ENCODE measurements at places on chromosomes 16 and 17. TPM values are rescaled to one million over a fixed set of nuclear protein-coding genes. Genes with fewer than 3 reads are reported as not detected.

The RPL13 gene
- 3,276 TPM for total RNA-seq

The CACNG3 gene
- not detected for total RNA-seq

The CCL5 gene
- 9.4 TPM for total RNA-seq

The OTOP3 gene
- 9.3 TPM for total RNA-seq

The NTN1 gene
- 17.3 TPM for total RNA-seq

The TBC1D3B gene
- total RNA-seq, result 3.4 TPM

The MAPT gene
- 0.35 TPM for total RNA-seq

The SLX1B gene
- 95.5 TPM for total RNA-seq

The HBA2 gene
- 9.1 TPM for total RNA-seq

The CD79B gene
- total RNA-seq, result 44.6 TPM

The BMERB1 gene
- 15.4 TPM for total RNA-seq

The MYO15A gene
- 5.0 TPM for total RNA-seq

The SCIMP gene
- total RNA-seq, result 1.5 TPM

The SHCBP1 gene
- total RNA-seq, result not detected

The HOXB9 gene
- 28.3 TPM for total RNA-seq

The UTS2R gene
- not detected for total RNA-seq

The CCL11 gene
- not detected for total RNA-seq

The CDRT15 gene
- total RNA-seq, result not detected

The HS3ST2 gene
- total RNA-seq, result 0.40 TPM

The TEDC2 gene
- total RNA-seq, result 13.2 TPM

The CLEC18A gene
- 8.1 TPM for total RNA-seq

The HOXB8 gene
- 19.2 TPM for total RNA-seq

The CCL14 gene
- 6.3 TPM for total RNA-seq

The CACNG5 gene
- not detected for total RNA-seq

The DOC2A gene
- total RNA-seq, result 4.9 TPM

The EVPL gene
- total RNA-seq, result 87.8 TPM

The TEKT1 gene
- not detected for total RNA-seq

Measured in Peyer's patch (tissue), 4 donors.